ENCODE measurements at places on chromosomes 5 and 9.

GRCh38 chr9:16272776-16273175, 597.7 kb downstream of the BNC2 start:
- DNase-seq = no peak

- DNase-seq = no peak
Observed at GRCh38 chr5:140341591-140341990, 4.8 kb downstream of the HBEGF start.

- peak; percentile 92 for DNase-seq
Observed at GRCh38 chr9:95143591-95144561, 173.6 kb downstream of the FANCC start.

DNA sequence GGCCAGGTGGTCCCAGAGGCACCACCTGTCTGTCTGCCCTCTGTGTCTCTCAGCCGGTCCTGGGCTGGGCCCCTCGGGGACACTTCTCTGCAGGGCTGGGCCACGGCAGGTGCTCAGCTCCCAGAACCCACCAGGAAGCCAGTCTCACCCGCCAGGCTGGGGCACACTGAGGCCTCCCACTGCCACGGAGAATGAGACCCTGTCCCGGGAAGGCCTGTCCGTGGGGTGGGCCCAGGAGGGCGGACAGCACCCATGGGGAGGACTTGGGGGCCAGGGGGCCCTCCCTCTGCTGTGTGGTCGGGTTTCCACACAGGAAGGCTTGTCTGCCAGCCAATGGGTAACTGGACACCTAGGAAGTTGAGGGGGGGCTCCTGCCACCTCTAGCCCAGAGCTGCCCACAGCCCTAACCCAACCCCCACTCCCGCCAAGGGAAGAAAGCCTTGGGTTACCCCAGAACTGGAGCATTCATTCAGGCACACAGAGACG, 4.1 kb upstream of the TUBB4B start:
- no peak for DNase-seq

DNA sequence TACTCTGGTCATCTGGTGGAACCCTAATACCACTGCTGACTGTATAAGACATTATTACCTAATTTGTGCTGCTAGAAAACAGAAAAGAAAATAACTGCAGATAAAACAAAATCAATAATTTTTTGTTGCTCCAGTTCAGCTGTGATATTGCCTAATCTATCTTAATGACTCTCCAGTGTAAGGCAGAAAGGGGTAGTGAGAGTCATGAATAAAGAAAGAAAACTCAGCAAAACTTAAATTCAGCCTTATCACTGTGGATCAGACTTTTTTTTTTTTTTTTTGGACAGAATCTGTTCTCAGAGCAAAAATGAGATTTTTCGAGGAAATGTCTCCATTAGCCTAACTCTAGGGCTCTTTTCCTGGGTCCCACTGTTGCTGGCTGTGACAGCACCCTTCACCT, 1.1 kb upstream of the DOCK2 start:
- DNase-seq = no peak

GRCh38 chr5:122156724-122157325, 27.5 kb downstream of the ZNF474 start:
- no peak for DNase-seq

DNA sequence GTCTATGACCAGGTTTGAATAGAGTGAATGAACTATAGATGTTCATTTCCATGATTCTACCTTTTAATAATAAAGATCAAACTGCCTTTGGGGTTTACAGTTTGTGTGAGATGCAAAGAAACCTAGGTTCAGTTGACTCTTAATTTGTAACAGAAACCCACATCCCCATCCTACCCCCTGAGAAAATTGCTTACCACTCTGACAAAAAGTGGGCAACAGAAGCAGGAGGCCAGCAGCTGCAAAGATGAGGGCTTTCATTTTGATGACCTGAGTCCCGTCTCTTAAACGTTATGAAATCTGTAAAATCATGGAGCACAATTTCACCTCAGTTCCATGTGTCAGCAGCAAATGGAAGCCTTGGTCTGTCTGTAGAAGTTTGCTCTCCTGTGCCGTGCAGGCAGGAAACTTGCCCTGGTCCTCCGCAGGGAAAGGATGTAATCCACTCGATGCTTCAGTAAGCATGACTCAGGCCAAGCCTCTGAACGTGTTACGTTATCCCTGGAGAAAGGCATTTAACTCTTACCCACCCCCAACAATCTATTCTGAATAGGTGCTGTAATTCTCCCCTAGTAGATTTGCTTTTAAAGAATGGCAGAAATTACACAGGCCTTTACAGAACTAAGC, at the start of gene F2RL2:
F2RL2 (minus strand) TSS at position 431 of the 624 bp plus-strand sequence; CDS start at position 258, 173 bp downstream.
- DNase-seq = no peak

DNA sequence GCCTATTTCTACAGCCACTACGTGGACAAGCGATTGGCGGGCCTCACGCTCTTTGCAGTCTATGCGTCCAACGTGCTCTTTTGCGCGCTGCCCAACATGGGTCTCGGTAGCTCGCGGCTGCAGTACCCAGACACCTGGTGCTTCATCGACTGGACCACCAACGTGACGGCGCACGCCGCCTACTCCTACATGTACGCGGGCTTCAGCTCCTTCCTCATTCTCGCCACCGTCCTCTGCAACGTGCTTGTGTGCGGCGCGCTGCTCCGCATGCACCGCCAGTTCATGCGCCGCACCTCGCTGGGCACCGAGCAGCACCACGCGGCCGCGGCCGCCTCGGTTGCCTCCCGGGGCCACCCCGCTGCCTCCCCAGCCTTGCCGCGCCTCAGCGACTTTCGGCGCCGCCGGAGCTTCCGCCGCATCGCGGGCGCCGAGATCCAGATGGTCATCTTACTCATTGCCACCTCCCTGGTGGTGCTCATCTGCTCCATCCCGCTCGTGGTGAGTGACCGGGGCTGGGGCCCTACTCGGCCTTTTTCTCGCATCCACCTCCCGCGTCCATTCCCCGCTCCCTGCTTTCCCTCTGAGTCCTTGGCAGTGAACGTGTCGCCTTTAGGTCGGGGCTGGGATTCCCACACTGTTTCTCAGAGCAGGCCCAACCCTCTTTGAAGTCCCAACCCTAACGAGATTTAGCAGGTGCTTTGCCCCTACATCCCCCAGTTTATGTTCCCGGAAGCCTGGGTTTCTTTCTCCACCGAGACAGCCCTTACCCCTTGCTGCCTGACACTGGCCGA, 1.8 kb downstream of the PTGER4 start:
- peak; percentile 68 for DNase-seq

GRCh38 chr9:81669041-81669651, 20.2 kb downstream of the TLE1 start:
- no peak for DNase-seq

GRCh38 chr5:126628102-126628501, 27.4 kb downstream of the PHAX start:
- DNase-seq = no peak

DNA sequence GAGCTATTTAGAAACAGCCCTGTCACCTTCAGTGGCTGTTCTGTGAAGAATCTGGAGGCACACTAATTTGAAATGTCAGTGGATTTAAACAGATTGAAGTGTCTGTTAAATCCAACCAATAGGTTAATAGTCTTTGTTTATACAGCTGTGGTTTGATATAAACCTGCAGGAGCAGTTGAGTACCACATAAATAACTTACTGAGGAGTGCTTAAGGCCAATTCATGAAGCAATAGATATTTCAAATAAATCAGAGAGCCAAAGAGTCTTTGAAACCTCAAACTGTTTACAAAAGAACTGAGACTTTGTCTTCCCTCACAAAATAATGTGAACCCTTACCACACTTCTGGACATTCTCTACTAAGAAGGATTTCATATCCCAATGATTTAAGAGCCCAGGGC, 111.9 kb downstream of the FEM1C start:
- no peak for DNase-seq

- DNase-seq = no peak
Observed at GRCh38 chr5:137710086-137710485, 25.8 kb downstream of the KLHL3 start.

DNA sequence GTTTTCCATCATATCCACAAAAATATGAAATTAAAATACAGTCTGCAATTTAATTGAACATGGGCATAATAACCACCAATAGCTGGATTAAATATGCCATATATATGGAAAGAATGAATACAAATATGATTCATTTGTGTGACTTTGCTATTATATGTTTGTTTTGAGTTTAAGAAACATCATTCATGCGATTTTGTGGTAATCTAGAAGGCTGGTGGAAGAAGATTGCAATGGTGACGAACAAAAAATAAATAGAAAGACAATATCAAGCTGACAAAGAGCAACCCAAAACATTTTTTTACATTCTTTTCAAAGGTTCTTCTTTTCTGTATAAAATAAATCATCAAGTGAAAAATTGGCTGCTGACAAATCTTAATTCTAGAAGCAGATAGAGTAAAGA, 610.0 kb downstream of the MAT2B start:
- no peak for DNase-seq

GRCh38 chr5:107867266-107867665, 196.5 kb upstream of the EFNA5 start:
- no peak for DNase-seq

GRCh38 chr9:87718852-87719612, 6.9 kb upstream of the CTSL start:
- no peak for DNase-seq

GRCh38 chr9:98866435-98867102, 59.1 kb downstream of the GALNT12 start:
- DNase-seq = no peak

GRCh38 chr5:54589786-54590185, 72.2 kb downstream of the SNX18 start:
- no peak for DNase-seq

- no peak for DNase-seq
Observed at GRCh38 chr5:123882965-123883345, 371.0 kb downstream of the CSNK1G3 start.

GRCh38 chr5:94057217-94057616, 315.8 kb upstream of the POU5F2 start:
- no peak for DNase-seq

DNA sequence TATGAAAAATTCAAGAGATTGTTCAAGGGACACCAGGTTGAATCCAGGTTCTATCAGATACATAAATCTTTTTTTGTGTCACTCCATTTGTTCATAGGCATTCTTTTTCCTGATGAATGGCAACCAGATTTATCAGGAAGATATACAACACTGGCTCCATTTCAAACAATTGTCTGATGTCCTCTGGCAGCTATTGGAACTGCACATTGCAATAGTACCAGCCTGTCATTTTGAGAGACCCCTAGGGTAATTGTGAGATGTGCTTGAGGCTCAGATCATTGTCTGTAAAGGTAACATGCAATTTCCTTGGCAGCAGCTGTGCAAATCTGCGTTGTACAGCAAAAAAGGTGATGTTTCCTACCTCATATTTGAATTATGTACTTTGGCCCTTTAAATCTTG, 25.9 kb downstream of the KCTD16 start:
- no peak for DNase-seq

DNA sequence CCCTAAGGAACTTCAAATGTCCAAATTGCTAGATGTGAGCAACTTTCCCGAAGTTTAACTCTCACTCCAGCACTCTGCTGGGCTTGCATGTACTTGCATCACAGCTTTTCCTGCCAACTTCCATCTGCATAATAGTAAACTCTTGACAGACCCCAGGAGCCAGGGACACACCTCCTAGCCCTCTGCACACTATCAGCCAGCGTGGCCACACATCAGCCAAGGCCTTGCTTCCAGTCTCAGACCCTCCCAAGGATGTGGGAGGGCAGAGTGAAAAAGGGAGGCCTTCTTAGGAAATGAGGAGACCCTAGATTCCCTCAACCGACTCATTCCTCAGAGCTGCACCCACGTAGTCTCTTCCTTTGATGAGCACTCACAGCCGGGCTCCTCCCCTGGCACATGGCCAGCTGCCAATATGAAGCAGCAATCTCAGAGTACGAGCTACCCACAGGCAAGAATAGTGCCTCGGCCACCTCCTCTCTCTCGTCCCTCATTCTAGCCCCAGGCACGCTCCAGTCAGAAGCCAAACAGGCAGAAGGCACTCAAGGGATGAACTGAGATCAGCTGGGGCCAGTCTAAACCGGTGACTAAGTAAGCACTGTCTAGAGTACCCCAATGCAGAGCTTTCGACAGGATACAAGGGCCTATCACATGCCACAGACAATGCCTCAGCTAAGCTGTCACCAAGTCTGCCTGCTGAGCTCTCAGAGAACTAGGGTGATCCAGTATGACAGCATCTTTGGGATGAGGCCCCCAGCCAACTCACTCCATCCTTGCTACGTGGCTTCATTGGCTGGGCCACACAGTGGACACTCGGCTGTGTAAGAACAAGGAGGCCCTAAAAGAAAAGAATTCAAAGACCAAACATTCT, 2.3 kb downstream of the P4HA2 start:
- DNase-seq = no peak

DNA sequence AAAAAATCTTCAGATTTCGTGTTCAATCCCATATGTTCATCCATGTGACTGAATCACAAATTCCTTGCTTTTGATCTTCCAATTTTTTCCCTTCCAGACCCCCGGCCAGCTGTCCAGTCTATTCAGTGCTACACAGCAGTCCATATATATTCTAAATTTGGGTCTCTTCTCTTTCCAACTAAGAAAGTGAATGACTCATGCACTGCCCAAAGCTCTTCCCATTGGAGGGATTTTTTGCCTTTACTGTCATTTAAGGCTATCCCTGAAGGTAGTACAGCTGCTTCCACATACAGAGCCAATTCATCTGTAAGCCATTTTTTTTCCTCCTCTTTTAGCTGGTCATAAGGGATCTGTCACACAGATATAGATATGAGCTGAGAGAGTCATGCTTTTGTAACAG, 478.3 kb downstream of the DMRT2 start:
- no peak for DNase-seq

DNA sequence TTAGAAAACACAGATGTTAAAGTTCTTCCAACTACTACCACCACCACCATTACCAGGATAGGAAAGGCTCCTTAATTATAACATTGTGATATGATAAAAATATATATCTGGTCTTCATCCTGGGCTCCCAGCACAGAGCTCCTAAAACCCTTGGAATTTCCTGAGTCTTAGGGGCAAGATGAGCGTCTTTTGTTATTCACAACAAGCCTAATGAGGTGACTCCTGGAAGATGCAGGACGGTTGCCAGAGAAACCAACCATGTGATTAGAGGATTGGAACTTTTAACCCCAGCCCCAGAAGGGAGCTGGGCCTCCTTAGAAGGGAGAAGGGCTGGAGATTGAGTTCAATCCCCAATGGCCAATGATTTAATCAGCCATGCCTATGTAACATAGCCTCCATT, 148.0 kb upstream of the ADRA1B start:
- no peak for DNase-seq

- DNase-seq = peak; percentile 23
Observed at GRCh38 chr9:86434039-86434726, 80.0 kb upstream of the TUT7 start.

GRCh38 chr9:16039988-16040761, 487.3 kb downstream of the CCDC171 start:
- DNase-seq = no peak

- peak; percentile 53 for DNase-seq
Observed at GRCh38 chr5:66769030-66769733, 173.0 kb downstream of the MAST4 start.
